ENCODE measurements at places on chromosomes 4 and X.

- DNase-seq = no peak
These were observed 78.8 kb upstream of the PACRGL start for GRCh38 chr4:20621476-20621875.

- DNase-seq = no peak
These were observed 237.8 kb upstream of the ANXA3 start for GRCh38 chr4:78313754-78314120.

DNA sequence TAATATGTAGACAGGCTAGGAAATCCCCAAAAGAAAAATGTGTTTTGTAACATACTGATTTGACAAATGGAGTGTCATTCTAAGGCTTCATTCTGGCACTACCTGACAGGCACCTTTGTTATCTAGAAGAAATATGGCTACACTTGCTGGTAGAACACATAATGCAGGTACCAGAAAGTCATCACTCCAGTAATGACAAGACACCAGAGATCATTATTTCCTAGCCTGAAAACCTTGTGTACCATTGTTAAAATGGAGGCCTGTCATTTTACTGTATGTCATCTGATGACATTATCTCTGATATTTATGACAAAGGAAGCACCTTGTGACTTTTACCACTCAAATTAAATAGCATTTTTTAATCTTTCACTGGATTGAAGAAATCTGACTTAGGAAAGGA is 13.5 kb upstream of the FGF5 start:
- no peak for DNase-seq

DNA sequence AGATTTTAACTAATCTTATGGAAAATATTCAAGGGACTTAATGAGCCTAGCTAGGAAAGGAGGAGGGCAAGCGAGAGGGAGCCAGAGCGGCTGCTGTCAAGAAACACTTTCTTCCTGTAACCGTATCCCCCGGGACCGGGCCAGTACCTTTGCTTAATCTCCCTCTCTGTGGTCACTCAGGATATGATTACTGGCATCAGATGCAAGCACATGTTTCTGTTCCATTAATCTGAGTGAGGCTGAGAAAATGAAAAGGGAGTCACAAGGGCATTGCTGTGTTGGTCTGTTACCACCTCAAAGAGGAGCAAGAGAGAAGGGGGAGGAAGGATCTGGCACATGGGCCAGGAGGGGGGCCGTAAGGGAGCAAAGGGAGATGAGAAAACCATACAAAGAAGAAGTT is 356.7 kb upstream of the GATB start:
- no peak for DNase-seq

- DNase-seq = no peak
These were observed 59.6 kb upstream of the GPR174 start for GRCh38 chrX:79084923-79085322.

- DNase-seq = no peak
These were observed 41.5 kb downstream of the SHROOM3 start for GRCh38 chr4:76476571-76476970.

- DNase-seq = no peak
These were observed 95.8 kb upstream of the TENM3 start for GRCh38 chr4:182147391-182147790.

DNA sequence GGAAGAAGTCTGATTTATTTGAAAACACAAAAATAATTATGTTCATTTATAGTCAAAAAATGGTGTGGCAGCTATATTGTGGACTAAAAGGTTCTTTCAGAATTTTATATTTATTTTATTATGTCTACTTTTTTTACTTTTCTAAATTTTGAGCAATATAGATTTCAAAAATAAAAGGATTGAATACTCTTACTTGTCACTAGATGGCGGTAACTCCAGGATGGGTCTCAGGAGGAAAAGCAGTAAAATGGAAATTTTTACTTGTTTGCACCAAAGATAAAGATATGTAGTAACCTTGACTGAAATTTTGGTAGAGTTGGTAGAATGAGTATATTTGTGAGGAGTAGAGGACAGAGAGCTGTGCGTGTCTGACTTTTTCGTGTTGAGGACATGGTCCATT is 14.5 kb upstream of the DACH2 start:
- DNase-seq = no peak

DNA sequence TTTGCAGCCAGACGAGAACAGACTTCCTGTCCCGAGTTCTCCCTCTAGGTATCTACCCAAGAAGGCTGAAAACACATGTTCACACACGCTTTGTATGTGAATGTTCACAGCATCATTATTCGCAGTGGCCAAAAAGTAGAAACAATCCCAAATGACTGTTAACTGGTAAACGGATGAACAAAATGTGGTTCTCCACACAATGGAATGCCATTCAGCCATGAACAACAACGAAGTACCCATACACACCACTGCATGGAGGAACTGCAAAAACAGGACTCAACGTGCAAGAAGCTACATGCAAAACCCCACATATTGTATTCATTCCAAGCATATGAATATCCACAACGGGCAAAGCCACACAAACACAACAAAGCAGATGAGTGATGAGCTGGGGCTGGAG is 45.0 kb downstream of the PDHA1 start:
- no peak for DNase-seq
